ENCODE measurements at places on chromosomes 4 and X.

DNA sequence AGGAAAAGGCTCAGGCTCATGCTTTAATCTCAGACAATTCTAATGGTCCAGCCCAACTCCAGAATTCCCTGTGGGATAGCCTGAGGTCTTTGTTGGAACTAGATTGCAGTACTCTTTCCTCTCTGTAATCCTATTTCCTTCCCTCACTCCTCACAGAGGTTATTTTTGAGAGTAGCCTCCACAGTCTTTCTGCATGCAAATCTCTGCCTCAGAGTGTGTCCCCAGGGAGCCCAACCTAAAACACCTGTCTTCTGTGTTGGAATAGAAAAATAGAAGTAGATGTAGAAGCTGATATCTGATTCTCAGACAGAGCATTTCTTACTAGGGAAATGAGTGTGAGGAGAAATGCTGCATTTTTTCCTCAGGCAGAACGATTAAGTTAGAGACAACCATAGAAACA, 915.5 kb upstream of the EPHA5 start:
- no peak for DNase-seq

DNA sequence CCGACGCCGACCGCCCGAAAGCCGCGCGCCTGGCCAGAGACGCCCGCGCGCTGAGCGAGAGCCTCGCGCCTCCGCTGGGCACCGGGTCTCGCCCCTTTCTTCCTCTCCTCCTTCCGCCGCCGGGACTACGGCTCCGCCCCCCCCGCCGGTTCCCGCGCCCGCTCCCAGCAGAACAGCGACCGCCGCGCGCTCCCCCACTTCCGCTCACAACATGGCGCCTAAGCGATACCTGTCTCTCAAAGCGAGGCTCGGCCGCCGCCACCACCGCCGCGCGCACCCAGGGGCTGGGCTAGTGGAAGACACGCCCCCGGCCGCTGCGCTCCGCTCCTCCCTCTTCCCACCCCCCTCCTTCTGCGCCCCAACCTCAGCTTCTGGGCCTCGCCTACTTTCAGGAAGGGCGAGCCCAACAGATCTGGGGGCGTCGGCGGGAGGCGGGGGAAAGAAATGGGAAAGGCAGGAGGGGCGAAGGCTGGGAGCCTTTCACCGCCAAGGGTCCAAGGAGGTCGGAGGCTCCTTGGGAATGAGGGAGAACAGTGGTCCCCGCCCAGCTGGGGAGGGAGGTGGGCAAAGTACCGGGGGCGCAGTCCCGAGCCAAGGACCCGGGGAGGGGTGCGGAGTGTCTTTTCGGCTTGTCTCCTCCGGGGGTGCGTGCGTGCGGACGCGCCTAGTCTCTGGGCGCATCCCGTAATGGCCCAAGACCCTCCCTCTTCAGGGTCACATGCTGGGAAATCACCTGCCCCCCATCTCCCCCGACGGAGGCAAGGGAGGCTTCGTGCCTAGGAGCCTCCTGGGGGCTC, at the start of gene RPS6KA3:
RPS6KA3 (minus strand) TSS at position 100 of the 797 bp plus-strand sequence. CDS start 277 bp downstream, outside the sequence.
- DNase-seq: peak; percentile 91

DNA sequence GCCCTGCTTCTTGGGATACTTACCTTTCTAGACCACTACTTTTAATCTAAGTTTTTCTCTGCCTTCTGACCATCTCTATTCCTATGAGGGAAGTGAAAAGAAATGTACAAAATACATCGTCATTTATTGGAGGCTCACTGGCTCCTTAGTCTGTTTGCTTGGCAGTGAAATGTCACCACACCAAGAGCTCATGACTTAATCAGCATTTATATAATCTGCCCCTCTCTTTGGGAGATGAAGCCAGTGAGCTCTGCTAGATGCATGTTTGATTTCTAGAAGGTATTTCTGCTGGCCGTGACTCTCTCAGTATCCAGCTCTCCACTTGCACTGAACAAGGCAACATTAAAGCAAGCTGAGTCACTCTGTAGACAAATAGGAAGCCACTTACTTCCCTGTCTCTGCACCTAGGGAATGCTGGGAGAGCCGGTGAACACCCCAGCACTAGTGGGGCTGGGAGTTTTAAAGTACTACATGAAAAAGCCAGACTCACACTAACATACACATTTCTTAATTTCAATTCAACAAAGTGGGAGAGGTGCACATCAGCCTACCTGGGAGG, 79.1 kb downstream of the MID1IP1 start:
- DNase-seq: no peak

- no peak for DNase-seq
Measured at GRCh38 chr4:5899881-5900280, 7.0 kb upstream of the CRMP1 start.

DNA sequence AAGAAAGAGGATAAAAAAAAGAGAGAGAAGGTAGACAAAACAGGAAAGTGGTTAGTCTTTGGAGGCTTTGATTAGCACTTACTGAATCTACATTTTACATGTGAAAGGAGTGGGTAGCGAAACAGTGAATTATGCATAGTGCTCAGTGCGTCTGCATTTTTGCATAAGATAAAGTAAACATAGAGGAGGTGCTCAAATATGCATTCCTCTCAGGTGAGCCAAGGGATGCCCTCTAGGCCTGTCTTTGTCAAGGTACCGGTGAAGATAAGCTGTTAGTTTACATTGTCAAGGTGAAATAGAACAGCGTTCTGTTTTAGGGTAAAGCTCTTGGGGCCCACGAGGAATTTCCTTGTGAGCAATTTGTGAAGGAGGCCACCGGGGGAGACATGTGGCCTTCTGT, 260.6 kb downstream of the TRIML1 start:
- no peak for DNase-seq

DNA sequence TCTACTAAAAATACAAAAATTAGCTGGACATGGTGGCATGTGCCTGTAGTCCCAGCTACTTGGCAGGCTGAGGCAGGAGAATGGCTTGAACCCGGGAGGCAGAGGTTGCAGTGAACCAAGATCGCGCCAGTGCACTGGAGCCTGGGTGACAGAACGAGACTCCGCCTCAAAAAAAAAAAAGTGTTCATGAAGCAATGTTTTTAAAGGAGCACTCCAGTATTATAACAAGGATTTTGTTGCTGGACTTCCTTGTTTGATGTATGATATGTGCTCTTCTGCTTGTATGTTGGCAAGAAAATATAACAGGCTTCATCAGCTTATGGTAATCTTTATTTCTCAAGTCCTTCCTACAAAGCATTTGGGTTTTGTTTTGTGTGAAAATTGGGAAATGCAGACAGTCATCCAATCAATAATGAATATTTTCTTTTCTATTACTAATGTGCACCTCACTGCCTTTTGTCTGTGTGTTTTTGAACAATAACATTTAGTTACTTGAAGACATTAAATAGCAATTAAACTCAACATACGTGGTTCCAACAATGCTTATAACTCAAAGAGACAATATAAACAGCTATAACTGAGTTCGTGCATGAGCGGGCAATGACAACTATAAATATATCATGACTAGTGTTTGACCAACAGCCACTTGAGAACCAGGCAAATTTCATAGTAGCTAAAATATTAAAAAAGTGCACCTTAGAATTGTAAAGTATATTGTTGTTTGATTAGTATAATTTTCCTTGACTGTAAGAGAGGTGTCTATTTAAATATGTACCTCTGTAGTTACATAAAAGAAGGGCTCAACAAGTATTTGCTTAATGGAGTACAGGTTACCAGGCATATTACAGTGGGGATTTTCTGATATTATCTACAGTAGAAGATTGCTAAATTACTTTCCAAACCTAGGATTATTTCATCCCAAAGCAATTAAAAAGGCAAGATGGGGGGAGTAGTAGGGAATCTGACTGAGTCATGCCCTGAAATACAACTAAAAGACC, 210.7 kb downstream of the PPP3CA start:
- no peak for DNase-seq

GRCh38 chr4:80036949-80037685, 35.9 kb downstream of the ANTXR2 start:
- no peak for DNase-seq

GRCh38 chr4:48907706-48908477, 1.3 kb upstream of the OCIAD2 start:
- no peak for DNase-seq

DNA sequence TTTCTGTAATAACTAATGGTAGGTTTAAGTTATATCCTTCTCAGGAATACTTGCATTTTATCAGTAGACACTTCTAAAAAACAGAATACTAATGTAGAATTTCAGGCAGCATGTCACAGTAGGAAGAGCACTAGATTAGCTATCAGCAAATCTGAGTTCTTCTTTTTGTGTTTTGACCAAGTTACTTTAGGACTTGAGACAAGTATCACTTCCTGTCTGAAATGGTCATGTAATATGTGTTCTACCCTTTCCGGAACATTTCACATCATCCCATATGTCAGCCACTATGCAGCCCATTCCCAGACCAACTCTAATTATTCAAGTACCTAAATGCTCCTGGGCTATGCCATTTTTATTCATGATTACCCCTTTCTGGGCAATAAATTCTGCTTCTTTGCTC, 401.8 kb upstream of the RPS6KA3 start:
- DNase-seq: no peak

- DNase-seq: no peak
Measured at GRCh38 chr4:37994569-37994968, 34.4 kb downstream of the PTTG2 start.

- no peak for DNase-seq
Measured at GRCh38 chr4:181004056-181004455, 1239.1 kb upstream of the TENM3 start.

DNA sequence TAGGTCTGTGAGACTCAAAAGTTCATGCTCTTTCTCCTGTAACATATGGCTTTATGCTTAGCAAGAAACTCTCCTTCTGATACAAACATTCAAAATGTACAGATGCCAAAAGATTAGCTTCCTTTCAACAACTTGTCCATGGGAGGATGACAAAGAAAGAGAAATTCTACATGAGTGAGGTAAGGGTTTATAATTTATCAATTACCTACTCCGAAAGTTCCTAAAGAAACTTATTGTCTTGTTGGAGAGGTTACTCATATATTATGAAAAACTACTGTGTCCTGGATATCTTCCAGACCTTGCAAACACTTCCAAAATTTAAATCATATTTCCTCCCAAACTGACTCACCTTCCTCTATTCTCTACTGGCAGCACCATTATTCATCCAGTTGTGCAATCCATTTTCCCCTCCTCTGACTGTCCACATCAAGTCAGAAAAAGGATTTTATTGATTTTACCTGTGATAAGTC, 65.1 kb downstream of the ENPEP start:
- DNase-seq: no peak

DNA sequence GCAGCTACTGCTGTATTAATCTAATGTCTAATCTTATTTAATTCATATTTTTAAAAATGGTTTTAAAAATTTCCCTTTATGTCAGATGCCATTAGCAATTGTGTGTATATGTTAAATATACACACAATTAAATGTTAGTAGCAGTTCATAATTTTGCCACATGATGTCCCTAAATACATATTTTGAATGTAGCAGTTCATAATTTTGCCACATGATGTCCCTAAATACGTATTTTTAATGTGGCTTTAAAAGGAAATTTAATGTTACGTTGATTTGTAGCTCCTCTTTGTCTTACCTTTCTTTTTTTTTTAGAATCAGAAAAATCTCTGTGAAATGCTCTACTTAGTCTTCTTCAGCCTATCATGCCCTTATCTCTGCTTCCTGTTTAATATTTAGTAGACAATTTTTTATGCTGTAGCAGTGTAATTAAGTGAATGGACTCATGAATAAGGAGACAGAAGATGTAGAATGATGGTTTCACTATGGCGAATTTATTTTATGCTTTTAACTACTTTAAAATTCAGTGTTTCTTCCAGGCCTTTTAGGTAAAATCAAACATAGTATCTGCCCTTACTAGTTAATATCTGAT, 26.1 kb downstream of the RBM46 start:
- DNase-seq: no peak

DNA sequence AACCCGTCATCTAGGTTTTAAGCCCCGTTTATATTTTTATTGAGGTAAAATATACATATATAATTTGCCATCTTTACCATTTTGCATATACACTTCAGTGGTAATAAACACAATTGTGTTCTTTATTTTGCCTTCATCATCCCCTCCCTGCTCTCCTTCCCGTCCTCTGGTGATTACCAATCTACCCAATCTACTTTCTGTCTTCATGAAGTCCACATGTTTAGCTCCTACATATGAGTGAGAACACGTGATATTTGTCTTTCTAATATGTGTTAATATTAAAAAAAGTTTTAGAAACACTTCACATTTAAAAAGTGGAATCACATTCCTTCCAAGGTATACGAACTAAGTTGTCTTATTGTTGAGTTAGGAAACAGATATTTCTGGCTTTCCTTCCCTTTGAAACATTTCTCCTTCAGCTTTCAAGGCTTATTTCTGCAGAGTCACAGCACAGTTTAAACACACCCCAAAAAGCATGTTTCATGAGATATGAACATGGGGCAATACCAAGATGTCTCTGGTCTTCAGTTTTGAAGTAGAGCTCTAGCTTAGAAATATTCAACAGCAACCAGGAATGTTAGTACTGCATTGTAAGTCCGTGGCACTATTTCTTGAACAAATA, 35.9 kb downstream of the GYPA start:
- DNase-seq: no peak

GRCh38 chr4:186936496-186937375, 213.1 kb upstream of the FAT1 start:
- DNase-seq: no peak

DNA sequence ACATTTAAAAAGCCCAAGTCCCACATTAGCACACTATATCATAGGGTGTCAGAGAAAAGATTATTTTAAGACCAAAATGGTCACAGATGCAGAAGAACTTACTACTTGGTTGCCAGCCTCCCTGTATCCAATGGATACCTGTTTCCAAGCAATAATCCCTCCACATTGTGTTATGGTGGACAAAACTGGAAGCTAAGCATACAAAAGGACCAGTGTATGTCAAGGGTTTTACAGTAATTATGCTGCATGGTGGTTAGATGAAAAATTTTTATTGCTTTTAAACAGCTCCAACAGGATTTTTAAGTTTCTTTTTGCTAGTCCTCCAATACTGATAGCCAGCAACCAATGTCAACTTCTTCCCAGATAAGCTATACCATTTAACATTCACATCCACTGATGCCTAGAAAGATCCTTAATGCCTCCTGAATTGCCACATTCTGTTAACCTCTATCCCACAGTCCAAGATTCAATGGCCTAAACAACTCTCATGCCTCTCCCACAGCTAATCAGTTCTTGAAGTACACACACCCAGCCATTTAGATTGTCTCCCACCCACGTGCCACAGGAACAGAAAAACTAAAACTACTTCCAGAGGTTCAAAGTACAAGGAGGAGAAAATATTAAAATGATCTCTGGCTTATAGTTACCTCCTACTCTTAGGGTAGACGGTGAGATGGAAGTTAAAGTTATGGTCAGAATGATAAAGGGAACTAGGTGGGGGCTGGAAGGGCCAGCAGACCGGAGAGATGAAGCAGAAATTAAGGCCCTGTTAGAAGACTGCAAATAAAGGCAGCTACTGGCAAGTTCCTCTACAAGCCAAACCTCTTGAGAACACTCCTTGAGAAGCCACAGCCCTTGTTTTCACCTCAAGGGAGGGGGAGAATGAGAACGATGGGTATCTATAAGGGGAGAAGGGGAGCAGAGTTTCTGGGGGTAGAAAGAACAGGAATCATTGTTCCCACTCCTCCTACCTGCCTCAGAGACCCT, 5.5 kb downstream of the MED14 start:
- DNase-seq: no peak

DNA sequence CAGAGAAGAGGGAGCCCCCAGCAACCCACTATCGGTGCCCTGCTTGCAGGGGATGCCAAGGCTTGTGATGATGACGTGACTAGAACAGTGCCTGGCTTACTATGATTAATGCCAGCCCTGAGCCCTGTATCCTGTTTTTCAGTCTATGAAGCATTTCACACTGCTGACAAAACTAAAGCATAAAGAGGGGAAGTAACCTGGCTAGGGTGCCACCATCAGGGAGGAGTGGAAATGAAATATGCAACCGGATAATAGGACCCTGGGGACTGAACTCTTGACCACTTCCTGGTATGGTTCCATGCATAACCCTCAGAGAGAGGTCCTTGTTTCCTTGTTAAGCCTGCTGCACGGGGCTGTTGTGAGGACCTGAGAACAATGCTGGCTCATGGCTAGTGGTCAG, 50.3 kb downstream of the MED28 start:
- no peak for DNase-seq
